ENCODE measurements at places on chromosomes 1 and 21.
A peak's percentile ranks its signal among the peaks of the same experiment; 100 is the strongest.

GRCh38 chr1:211613951-211614350 is 35.0 kb upstream of the SLC30A1 start:
- no peak for DNase-seq

- no peak for DNase-seq
Observed at GRCh38 chr1:160207771-160208556, 2.8 kb downstream of the PEA15 start.

GRCh38 chr1:93668121-93668520 is 13.5 kb downstream of the BCAR3 start:
- no peak for DNase-seq

DNA sequence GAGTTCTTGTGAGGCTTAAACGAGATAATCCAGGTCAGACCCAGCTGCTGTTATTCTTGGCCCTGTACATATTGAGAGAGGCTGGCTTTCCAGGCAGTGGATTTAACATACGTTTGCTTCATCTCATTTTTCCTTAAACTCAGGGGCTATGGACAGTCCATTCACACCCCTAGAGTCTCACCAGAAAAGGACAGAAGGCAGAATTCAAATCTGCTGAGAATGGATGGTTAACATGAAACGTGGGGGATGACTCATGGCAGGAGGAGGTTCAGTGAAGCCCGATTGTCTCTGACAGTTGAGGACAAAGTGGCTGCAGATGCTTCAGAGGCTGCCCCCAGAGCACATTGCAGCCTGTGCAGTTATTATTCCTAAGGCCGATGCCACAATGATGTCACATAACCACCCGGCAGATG is 39.5 kb downstream of the TGFB2 start:
- no peak for DNase-seq

DNA sequence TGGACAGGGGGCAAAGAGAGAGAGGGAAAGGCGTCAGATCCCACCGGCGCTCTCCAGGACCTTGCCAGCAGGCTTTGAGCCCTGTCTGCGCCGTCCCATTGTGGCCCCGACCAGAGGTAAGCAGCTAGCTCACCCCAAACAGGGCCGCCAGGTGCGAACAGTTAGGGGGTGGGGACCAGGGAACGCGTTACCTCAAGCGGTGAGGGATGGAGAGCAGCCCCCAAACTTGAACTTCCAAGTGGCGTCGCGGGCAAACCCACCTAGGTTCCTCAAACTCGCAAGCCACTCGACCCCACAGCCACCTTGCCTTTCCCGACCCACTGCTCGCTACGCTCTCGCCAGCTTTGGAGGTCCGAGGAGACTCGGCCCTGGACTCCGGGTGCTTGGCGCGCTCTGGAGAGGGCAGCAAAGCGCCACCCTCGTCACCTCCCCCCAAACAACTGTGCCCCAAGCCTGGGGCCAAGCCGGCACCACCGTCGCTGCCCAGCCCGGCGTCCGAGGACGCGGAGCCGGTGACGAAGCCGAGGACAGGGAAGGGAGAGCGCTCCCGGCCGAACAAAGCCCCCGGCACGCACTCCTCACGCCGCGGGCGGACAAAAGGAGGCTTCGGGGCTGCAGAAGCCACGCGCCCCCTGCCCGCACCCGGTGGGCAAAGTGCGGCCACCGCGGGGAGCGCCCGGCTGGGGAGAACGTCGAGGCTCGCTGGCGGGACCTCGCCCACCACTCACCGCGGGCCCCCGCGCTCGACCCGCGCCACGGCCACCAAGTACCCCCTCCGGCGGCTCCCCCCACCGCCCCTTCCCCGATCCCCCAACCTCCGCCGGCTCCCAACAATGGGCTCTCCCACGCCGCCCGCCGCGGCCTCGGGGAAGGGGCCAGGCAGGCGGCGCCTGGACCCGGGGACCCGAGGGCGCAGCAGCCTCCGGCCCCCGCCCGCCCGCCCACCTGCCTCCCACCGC is 976 bp downstream of the SSBP3 start:
- DNase-seq: peak; percentile 13

GRCh38 chr1:243725075-243725474 is 125.0 kb downstream of the AKT3 start:
- no peak for DNase-seq

DNA sequence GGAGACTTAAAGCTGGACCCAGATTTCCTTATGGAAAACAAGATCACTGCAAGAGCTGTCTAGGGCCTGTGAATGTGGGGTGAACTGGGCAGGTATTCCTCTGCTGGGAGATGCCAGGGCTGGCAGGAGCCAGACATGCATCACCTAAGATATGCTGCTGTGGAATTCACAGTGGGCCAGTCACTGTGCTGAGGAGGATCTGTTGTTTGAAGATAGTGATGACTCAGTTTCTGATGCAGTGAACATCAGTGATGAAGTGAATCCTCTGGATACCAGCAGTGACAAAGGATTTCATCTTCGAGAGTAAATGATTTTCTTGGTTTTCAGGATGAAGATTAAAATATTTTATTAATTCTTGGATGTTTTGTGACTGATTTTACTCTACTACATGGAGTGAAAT is 29.9 kb upstream of the CAMSAP2 start:
- no peak for DNase-seq

GRCh38 chr1:32817815-32818786 is 648 bp downstream of the S100PBP start:
- no peak for DNase-seq

- DNase-seq: no peak
Observed at GRCh38 chr1:221839321-221839720, 97.4 kb upstream of the DUSP10 start.

DNA sequence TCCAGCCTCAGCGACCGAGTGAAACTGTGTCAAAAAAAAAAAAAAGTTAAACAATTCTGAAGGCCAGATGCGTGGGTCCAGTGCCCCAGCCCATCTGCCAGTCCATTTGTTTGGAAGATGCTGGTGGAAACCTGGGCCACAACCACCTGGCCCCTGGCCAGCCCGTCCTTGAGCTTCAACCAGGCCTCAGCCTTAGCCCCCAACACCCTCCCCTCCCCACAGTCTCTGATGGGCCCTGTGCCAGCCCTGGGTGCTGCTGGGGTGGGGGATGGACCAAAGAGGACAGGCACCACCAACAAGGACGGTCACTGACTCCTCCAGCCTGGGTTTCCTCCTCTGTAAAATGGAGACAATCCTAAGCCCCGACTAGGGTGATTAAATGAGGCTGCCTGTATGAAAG is 19.6 kb upstream of the PLEKHG5 start:
- no peak for DNase-seq

Data from effector CD4-positive, alpha-beta T cell (primary cell).